Smooth muscle cell of the brain vasculature (primary cell): ENCODE measurements at places on chromosomes 11 and 22.

DNA sequence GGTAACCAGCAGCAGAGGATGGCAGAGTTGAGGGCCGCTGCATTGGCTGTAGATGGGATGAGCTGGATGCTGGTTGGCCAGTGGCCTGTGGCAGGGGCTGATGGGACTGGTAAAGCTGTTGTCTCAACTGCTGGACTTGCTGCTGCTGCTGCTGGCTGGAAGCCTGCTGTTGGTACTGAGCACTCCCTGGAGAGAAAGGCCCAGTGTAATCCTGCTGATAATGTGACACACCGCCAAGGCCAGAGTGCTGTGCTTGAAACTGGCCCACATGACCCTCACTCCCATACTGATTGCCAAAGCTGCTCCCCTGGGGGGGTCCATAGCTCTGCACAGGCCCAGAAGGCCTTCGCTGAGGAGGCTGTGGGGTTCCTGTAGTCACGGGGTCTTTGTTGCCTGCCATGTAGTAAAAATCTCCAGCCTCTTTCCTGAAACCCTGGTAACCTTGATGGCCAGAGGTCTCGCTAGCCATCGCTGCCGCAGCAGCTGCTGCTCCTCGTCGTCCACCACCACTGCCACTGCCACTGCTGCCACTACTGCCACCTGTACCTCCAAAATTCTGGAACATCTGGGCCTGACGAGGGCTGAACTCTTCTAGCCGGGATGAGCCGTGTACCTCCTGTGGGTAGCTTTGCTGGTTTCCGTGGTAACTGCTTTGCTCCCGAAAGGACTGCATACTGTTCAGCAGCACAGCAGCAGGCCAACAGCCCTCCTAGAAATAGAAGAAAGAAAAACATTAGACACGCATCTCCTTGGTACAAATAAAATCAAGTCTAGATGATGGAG is 55.6 kb downstream of the TCF20 start:
- peak; percentile 57 for DNase-seq

- no peak for DNase-seq
Observed at GRCh38 chr11:99555486-99555885, 534.7 kb downstream of the CNTN5 start.

- DNase-seq, result no peak
Observed at GRCh38 chr11:99973993-99974392, 713.1 kb upstream of the ARHGAP42 start.

GRCh38 chr11:127875131-127875530 is 712.2 kb downstream of the ETS1 start:
- DNase-seq, result no peak

DNA sequence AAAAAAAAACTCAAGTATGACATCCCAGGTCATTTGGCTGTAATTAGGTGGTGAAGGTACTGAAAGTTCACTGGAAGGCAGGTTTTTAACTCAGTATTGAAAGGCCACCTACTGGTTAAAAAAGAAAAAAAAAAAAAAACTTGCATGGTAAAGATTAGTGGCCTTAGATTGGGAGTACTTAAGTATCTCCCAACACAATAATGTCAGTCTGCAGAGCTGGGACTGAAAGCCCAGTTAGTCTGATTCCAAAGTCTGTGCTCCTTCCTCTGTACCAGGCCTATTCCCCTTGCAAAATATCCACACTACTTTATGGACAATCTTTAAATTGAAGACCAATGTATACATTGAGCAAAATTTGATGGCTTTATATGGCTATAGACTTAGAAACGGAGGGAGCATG is 85.5 kb downstream of the NOX4 start:
- no peak for DNase-seq

DNA sequence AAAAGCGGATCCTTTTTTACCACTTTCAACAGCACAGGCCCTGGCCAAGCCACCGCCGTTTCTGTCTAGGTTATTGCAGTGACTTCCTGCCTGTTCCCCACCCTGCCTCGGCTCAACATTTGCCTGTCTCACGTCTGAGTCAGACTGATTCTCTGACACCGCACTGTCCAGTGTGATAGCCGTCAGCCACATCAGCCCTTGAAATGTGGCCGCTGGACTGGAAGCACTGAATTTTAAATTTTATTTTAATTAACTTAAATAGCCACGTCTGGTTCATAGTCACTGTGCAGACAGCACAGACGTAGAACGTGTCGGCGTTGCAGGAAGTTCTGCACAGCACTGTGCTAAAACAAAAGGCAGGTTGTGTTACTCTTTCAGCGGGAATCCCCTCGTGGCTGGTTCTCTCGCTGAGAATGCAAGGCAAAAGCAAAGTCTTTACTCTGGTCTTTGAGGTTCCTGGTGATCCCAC is 56.3 kb upstream of the ADSL start:
- DNase-seq, result no peak

DNA sequence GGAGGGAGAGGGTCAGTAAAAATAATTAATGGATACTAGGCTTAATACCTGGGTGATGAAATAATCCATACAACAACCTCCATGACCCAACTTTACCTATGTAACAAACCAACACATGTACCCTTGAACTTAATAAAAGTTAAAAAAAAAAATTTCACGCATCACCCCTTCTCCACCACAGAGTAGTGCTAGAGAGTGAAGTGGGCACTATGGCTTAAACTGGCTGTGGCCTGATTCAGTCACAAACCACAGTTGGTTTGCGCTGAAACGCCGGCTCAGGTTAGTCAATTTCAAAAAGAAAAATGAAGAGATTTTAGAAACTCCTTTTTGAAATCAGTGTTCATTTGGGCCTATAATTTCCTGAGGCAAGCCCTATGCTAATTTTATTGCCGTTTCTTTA is 144.3 kb downstream of the TRPC6 start:
- no peak for DNase-seq

- DNase-seq, result no peak
Observed at GRCh38 chr11:134466610-134467567, 54.8 kb upstream of the B3GAT1 start.

- no peak for DNase-seq
Observed at GRCh38 chr11:125233116-125233515, 68.6 kb downstream of the PKNOX2 start.

DNA sequence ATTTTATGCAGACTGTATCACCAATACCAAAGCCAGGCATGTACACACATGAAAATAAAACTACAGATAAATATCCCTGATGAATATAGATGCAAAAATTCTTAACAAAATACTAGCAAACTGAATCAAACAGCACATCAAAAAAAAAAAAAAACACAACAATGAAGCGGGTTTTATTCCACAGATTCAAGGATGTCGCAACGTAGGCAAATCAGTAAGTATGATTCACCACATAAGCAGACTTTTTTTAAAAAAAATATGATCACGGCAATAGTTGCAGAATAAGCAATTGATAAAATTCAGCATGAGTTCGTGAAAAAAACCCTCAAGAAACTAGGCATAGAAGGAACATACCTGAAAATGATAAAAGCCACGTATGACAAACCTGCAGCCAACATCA is 21.3 kb downstream of the OR51F1 start:
- DNase-seq, result no peak

GRCh38 chr11:90639461-90639993 is 416.7 kb upstream of the CHORDC1 start:
- no peak for DNase-seq

DNA sequence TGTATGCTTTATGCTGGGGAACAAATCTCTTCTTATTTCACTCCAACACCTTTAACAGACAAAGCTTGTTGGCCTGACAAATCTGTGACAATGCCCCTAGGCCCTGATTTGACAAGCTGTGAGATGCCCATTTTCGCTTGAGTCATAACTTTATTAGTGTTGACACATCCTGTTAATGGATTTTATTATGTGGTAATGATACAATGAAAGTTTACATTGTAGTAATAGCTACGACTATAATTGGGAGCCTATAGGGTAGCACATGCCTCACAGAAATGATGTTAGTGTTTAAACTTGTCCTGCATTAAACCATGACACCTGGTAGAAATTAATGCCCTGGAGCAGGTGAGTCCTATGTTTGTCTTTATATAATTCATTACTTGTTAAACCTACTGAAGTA is 3.3 kb upstream of the MMP10 start:
- no peak for DNase-seq

- no peak for DNase-seq
Observed at GRCh38 chr11:1992111-1992510, 5.5 kb downstream of the H19 start.

GRCh38 chr11:64569300-64569970 is 21.6 kb upstream of the SLC22A12 start:
- no peak for DNase-seq
